ENCODE measurements at places on chromosomes 6 and 20. TPM values are rescaled to one million over a fixed set of nuclear protein-coding genes. Genes with fewer than 3 reads are reported as not detected.

Gene OTOR
- total RNA-seq: not detected

Gene TINAG
- total RNA-seq: not detected

Gene TAAR8
- not detected for total RNA-seq

Gene SYCP2
- 7.6 TPM for total RNA-seq

Gene CD24
- total RNA-seq: 0.39 TPM

Gene CST4
- not detected for total RNA-seq

Gene C20orf202
- total RNA-seq: not detected

Gene VGLL2
- not detected for total RNA-seq

Gene CFAP61
- total RNA-seq: not detected

Gene SLC17A2
- not detected for total RNA-seq

Gene SAMD5
- total RNA-seq: not detected

Gene PRPH2
- total RNA-seq: not detected

Gene EYA2
- total RNA-seq: not detected

Gene VAPB
- total RNA-seq: 31.9 TPM

Gene MTO1
- total RNA-seq: 44.6 TPM

Gene OGFRL1
- 5.2 TPM for total RNA-seq

Gene ESF1
- total RNA-seq: 18.2 TPM

Gene SLC22A16
- total RNA-seq: not detected

Gene ALDH8A1
- total RNA-seq: 4.5 TPM

Gene MAN1A1
- total RNA-seq: 28.1 TPM

Gene GTF2H4
- total RNA-seq: 36.0 TPM

Gene PPIL1
- total RNA-seq: 36.3 TPM

Gene COX4I2
- not detected for total RNA-seq

Gene BANF2
- not detected for total RNA-seq

Gene SLC17A3
- total RNA-seq: 0.66 TPM

Gene ASCC3
- 76.7 TPM for total RNA-seq

Gene COL19A1
- total RNA-seq: not detected

Gene ZSCAN23
- 1.6 TPM for total RNA-seq

Gene SEL1L2
- not detected for total RNA-seq

Gene ANGPT4
- total RNA-seq: not detected

Gene OR2J3
- not detected for total RNA-seq

Gene HLA-DPB1
- 99.1 TPM for total RNA-seq

Gene LGSN
- not detected for total RNA-seq

Gene GTSF1L
- not detected for total RNA-seq

Gene DPPA5
- total RNA-seq: not detected

Gene HTR1E
- not detected for total RNA-seq

Gene LINC00237
- total RNA-seq: not detected

Gene TAAR9
- not detected for total RNA-seq

Gene PABPC1L
- 53.6 TPM for total RNA-seq

Gene ABT1
- 29.0 TPM for total RNA-seq

Gene RAET1L
- total RNA-seq: not detected

Gene CYP21A2
- total RNA-seq: 1.0 TPM

Gene WFDC10B
- total RNA-seq: not detected

Gene IYD
- not detected for total RNA-seq

Gene PCNA
- total RNA-seq: 377 TPM

Gene GABRR1
- total RNA-seq: not detected

Gene SCRT2
- not detected for total RNA-seq

Gene KCNQ2
- total RNA-seq: not detected

Gene POU5F1
- not detected for total RNA-seq

Gene LCA5
- 0.10 TPM for total RNA-seq
